HEK293T (cell line): ENCODE measurements at places on chromosomes 2 and 18.

GRCh38 chr2:207133820-207134519, 31.8 kb downstream of the KLF7 start:
- peak; percentile 37 for DNase-seq

GRCh38 chr2:132037527-132038178, 124.1 kb downstream of the ANKRD30BL start:
- peak; percentile 5 for DNase-seq

GRCh38 chr2:4139731-4140130, 436.4 kb downstream of the DCDC2C start:
- no peak for DNase-seq

- no peak for DNase-seq
These were observed 485.4 kb downstream of the TNS1 start for GRCh38 chr2:217517402-217517801.

- DNase-seq: no peak
These were observed 173.5 kb downstream of the ALK start for GRCh38 chr2:29747786-29748470.

- DNase-seq: peak; percentile 56
These were observed 584 bp downstream of the C2orf72 start for GRCh38 chr2:231037731-231038482.

DNA sequence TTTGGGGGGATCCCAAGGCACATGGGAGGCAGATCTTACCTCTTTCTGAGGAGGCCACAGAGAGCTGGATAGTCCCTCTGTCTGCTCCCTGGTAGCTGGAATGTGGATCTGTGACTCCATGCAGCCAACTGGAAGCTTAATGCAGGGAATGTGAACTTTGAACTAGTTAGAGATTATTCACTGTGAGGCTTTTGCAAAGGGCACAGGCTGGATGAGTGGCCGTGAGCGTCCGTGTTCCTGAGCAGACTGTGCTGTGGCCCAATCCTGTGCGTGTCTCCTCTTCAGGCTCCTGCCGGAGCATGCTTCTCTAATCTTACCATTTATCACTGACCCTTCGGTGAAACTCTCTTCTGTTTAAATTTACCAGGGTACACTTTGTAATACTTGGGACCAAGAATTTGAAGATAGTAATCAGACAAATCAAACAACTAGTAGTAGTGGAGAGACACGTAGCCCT, 187.6 kb downstream of the PTPRM start:
- no peak for DNase-seq

GRCh38 chr18:25962176-25962575, 128.2 kb downstream of the SS18 start:
- DNase-seq: no peak

GRCh38 chr2:242004902-242005230, 135.3 kb downstream of the RTP5 start:
- no peak for DNase-seq

- no peak for DNase-seq
These were observed 77.2 kb upstream of the STK17B start for GRCh38 chr2:196248467-196249094.

DNA sequence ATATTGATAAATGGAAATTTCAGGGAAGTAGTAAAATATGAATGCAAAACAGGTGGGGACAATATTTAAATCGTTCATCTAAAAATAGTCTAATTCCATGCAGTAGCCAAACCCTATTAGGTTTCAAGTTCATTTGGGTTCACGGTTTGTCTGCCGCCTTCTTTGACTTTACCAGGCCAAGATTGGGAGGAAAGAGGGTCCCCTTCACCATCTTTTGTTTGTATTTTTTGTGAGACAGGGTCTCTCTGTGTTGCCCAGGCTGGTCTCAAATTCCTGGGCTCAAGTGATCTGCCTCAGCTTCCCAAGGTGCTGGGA, 98.5 kb upstream of the ATL2 start:
- no peak for DNase-seq

GRCh38 chr18:5914016-5914415, 18.7 kb upstream of the TMEM200C start:
- no peak for DNase-seq

DNA sequence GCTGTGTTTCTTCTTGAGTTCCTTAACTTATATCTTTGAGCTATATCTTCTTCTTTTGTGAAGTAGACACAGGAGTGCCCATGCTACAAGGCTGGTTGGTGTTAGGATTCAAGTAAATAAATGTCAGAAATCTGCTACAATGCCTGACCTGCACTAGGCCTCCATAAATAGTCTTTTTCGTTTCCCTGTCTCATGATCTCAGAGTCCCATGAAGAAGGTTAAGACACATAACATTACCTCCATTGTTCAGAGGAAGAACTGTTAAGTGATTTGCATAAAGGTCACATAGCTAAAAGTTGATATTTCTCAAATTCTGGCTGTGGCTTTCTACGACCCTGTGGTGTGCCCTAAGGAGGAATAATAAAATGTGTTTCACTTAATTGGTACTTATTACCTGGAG, 228.4 kb downstream of the KCNS3 start:
- no peak for DNase-seq

- DNase-seq: no peak
These were observed 36.5 kb downstream of the GPD2 start for GRCh38 chr2:156472686-156473085.

- no peak for DNase-seq
These were observed 366.7 kb downstream of the LRATD1 start for GRCh38 chr2:14999114-14999661.

DNA sequence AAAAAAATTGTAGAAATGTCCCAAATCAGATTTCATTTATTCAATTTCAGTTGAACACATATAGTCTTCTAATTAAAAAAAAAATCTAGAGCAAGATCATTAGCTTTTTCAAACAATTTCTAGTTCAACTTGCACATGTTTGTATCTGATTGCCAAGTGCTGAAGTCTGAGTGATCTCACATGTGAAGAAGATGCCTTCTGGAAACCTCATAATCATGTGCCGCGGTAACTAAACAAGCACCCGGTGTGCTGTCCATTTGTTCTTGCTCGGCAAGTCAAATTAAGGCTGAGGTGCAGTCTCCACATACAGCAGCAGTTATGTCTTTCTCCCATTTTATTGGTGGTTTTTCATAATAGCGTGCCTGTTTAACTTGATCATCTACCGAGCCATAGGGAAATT, 18.7 kb downstream of the CABLES1 start:
- DNase-seq: no peak

DNA sequence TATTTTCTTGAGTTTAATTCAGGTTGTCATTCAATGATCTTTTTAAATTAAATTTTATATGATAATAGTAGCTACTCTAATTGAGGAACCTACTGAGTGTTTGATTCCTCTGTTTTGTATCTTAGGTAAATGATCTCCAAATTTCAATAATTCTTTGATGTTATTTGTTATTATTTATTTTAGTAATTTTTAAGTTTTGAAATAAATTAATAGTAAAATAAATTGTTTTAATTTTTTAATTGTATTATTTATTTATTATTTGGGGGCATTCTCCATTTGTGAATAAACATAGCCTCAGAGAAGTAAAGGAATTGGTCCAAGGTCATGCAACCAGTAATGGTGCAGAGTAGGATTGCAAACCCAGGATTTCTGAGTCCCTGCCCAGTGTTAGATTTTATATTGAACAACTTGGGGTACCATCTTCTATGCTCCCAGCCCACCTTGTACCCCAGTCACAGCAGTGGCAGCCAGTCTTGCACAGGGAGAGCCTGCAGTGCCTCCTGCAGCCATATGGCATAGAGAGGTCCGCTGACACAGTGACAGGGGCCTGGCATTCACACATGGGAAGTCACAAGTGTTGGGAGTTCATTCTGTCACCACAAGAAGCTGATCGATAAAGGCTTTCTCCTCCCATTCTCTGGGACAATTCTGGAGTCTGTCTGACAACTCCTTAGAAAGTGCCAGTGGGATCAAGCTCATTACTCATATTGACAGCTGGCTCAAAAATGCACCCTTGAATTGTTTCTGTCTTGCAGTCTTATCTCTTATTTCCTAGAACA, 110.0 kb upstream of the ETAA1 start:
- no peak for DNase-seq

GRCh38 chr18:78538669-78539440, 440.8 kb upstream of the SALL3 start:
- DNase-seq: no peak

- DNase-seq: no peak
These were observed 20.8 kb upstream of the CIDEA start for GRCh38 chr18:12233378-12233777.

GRCh38 chr2:148594216-148594615, 50.3 kb upstream of the EPC2 start:
- DNase-seq: no peak

- DNase-seq: no peak
These were observed 145.5 kb downstream of the PXDN start for GRCh38 chr2:1598800-1599199.

GRCh38 chr2:105399207-105399861, 483 bp upstream of the FHL2 start:
- no peak for DNase-seq

DNA sequence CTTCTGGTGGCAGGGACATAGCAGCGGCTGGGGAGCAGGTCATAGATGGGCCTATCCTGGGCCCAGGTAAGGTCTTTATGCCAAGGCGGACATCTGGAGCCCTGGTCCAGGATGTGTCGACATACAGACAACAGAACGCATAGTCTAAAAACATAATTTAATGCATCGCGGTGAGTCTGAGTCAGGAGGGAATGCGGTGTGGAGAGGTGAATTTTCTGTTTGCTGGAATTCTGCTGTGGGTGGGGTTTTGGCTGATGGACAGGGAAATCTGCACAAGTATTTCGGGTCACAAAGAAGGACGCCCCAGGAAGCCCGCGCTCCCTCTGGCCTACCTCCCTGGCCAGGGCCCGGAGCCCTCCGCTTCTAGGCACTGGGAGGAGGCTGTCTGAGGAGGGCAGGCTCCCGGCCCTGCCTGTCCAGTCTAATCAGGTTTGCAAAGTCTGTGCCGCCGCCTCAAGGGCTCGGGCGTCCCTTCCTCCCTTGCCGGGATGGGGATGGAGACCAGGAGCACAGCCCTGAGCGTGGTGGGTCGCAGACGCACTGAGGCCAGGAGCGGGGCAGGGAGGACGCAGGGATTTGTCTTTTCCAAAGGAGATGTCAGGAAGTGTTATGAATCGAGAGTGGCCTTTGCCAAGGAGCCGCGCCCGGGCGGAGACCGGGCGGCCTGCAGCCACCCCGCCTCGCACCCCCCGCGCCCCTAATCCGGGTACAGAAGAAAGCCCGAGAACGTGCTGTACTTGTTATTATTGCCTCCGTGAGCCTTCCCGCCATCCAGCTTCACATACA, 2.3 kb downstream of the C1QL2 start:
- DNase-seq: no peak

DNA sequence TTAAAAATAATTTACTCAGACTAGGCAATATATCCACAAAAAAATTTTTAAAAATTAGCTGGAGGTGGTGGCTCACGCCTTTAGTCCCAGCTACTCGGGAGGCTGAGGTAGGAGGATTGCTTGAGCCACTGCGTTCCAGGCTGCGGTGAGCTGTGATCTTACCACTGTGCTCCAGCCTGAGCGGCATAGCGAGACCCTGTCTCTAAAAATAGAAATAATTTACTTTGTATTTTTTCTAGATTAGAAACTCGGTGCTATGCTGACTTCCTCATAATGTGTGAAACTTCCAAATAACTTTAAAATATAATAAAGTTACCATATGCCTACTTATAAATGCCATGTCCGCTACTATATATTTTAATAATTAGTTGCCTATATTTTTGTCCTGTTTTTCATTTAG, 6.7 kb downstream of the PPIG start:
- no peak for DNase-seq

- no peak for DNase-seq
These were observed 27.1 kb upstream of the SPTBN1 start for GRCh38 chr2:54429054-54429453.

DNA sequence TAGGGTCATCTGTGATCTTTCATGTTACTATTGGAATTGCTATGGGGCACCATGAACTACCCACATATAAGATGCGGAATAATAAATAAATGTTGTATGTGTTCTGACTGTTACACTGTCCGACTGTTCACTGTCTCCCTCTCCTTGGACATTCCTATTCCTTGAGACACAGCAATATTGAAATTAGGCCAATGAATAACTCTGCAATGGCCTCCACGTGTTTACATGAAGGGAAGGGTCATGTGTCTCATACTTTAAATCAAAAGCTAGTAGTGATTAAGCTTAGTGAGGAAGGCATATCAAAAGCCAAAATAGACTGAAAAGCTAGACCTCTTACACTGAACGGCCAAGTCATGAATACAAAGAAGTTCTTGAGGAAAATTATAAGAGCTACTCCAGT, 751.3 kb downstream of the SOCS6 start:
- no peak for DNase-seq

- DNase-seq: no peak
These were observed 90.4 kb downstream of the OSBPL6 start for GRCh38 chr2:178284613-178285286.

- DNase-seq: no peak
These were observed 284.5 kb upstream of the EPAS1 start for GRCh38 chr2:46012618-46013240.

GRCh38 chr2:227153307-227153706, 10.7 kb downstream of the COL4A4 start:
- no peak for DNase-seq
